Right cardiac atrium (tissue), 5 donors: ENCODE measurements at places on chromosomes 12 and 14. TPM values are rescaled to one million over a fixed set of nuclear protein-coding genes. Genes with fewer than 3 reads are reported as not detected.

KRT4 gene
- total RNA-seq = not detected

DNA sequence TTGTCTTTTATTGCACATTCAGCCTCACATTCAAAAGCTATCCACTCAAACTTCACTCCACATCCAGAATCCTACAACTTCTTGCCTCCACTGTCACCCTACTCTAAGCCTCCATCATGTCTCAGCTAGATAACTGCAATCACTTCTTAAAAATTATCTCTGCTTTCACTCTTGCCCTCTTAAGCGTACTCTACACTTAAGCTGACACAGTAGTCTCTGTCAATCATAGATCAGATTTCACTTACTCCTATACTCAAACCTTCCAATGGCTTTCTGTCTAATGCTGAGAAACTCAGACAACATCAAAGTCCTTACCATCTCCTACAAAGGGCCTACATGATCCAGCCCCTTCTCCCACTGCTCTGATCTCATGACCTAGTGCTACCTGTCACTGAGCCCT is 304.1 kb downstream of the ITPR2 start:
- DNase-seq = no peak

GYS2 gene
- total RNA-seq = not detected

GRCh38 chr12:46517579-46517962 is 145.0 kb upstream of the SLC38A2 start:
- no peak for DNase-seq

GRCh38 chr14:74945852-74946658 is 9.3 kb downstream of the PGF start:
- DNase-seq = peak; percentile 91

- DNase-seq = no peak
Observed at GRCh38 chr12:3172124-3173007, 95.2 kb downstream of the TSPAN9 start.

DNA sequence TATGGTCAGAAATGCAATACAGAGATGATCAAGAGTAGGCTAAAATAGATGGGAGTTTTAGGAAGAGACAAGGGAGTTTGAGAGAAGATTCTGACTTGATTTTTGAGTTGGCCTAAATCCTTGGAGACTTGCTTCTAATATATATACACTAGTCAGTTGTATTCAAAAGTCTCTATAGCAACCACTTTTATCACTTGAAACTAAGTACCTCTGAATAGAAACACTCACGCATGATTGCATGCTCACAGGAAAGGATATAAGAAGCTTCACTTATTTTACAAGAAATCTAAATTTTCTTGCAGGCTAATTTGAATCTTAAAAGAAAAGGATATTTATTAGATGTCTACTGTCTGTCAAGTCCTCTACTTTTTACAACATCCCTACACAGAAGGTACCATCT is 316.8 kb downstream of the SNAPC1 start:
- DNase-seq = no peak

- DNase-seq = no peak
Observed at GRCh38 chr14:59126714-59127436, 61.6 kb upstream of the DAAM1 start.

- DNase-seq = no peak
Observed at GRCh38 chr12:113314121-113314529, 20.8 kb downstream of the SLC8B1 start.

VASH1 gene
- 36.3 TPM for total RNA-seq

GRCh38 chr14:37251775-37252174 is 54.0 kb downstream of the MIPOL1 start:
- no peak for DNase-seq

- no peak for DNase-seq
Observed at GRCh38 chr12:105681341-105681740, 350.9 kb downstream of the C12orf75 start.

SLCO1B1 gene
- total RNA-seq = not detected

DNA sequence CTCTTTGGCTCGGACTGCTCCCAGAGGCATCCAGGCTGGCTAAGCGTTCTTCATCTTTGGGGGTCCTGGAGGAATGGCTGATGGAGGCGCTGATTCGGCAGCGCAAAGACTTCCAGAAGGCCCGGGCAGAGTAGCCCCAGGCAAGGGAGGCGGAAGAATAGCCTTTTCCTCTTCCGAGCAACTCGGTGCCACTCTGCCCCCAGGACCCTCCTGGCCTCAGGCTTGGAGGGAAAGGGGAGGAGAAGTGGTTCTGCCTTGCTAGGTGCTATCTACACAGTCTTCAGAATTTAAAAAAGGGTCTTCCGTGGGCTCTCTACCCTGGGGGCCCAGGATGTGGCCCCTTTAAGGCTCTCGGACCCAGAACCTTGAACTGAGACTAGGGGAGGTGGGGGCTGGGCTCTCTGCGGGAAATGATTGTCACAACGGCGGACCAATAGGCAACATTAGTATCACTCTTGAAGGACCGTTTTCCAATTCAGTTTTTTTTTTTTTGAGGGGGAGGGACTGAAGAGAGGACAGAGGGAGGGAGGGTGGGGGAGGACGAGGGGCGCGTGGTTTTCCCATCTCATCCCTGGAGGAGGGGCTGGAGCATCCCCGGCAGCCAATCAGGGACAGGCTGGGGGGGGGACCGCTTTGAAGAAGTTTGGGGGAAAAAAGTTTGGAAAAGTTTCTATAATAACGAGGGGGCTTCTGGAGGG is at the start of gene NFATC4:
Gene NFATC4, plus strand, starts transcription at position 671 of the 698 bp plus-strand sequence. CDS start 157 bp downstream, outside the sequence.
- peak; percentile 92 for DNase-seq

- no peak for DNase-seq
Observed at GRCh38 chr12:65232476-65233077, 45.9 kb upstream of the MSRB3 start.

DNA sequence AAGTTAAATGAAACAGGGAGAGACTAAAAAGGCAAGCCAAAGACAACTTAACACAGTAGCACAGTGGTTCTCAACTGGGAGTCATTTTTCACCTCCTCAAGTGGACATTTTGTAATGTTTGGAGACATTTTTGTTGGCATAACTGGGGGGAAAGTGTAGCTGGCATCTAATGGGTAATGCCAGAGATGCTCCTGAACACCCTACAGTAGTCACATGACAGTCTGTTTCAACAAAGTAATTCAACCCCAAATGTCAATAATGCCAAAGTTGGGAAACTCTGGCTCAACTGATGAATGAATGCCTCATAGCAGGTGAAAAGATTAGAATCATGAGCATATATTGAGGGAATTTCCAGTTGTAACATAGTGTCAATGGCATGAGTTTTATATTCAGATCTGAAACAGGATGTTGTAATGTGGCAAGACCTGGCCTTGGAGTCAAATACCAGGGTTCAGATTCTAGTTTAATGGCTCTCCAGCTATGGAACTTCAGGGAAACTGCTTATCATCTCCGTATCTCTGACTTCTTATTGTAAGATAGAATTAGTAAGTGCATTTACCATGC is 2.4 kb upstream of the OR4K5 start:
- DNase-seq = no peak

DNA sequence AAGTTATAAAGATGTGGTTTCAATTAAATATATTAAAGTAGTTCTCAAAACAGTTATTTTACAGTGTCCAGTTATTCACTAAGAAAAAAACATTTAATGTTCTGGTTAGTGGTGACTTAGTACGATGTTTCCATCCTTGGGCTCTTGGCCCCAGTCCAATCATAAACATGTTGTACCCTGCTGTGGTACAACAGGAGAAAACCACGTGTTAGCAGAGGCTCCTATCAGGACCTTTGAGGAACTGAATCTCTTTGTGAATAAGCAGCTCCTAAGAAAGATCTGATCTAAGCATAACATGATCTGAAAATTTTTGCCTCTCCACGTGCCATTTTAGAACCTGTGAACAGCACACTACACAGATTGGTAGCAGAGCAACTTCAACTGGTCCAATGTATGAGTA is 234.0 kb downstream of the SYT1 start:
- DNase-seq = no peak

DNA sequence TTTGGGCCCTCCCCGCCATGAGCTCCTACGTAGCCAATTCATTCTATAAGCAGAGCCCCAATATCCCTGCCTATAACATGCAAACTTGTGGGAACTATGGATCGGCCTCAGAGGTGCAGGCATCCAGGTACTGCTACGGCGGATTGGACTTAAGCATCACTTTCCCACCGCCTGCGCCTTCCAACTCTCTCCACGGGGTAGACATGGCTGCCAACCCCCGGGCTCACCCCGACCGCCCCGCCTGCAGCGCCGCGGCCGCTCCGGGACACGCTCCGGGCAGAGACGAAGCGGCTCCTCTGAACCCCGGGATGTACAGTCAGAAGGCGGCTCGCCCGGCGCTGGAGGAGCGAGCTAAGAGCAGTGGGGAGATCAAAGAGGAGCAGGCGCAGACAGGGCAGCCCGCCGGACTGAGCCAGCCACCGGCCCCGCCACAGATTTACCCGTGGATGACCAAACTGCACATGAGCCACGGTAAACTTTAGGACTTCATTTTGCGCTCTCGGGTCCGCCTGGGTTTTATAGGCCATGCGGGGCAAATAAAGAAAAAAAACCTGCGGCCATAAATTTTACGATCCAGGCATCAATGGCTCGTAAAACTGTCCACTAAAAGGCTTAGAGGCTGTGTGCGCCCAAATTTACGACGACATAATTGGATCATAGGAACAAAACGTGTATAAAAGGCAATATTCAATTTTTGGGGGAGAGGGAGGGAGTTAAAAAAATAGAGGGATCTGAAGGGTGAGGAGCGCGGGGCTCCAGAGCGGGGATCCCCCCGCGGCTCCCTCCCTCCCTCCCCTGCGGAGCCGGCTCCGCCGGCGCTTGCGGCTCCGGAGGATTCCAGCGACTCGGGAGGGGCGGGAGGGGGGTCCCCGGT is 493 bp downstream of the HOXC5 start:
- DNase-seq = no peak

DNA sequence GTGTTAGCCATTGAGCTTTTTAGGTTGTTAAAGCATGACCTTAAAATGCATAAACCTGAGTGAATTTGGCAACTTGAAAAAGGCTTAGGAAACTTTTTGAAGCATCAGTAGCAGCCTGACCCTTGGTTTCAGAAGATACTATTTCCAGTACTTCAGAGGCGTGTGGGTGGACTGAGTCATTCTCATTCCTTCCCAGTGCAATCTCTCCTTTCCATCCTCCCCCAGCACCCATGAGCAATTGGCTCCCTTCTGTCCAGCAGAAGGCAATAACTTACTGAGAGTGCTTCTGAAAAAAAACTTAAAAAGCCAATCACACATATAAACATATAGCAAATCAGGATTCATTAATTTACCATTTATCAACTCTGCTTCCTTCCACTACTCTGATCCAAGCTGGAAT is 299.3 kb upstream of the STXBP6 start:
- no peak for DNase-seq

P3H3 gene
- total RNA-seq = 22.5 TPM

GRCh38 chr14:73026243-73026844 is 562 bp downstream of the ZFYVE1 start:
- DNase-seq = no peak

KLRC2 gene
- not detected for total RNA-seq

GRCh38 chr14:92316937-92317336 is 6.0 kb upstream of the SLC24A4 start:
- no peak for DNase-seq

DNA sequence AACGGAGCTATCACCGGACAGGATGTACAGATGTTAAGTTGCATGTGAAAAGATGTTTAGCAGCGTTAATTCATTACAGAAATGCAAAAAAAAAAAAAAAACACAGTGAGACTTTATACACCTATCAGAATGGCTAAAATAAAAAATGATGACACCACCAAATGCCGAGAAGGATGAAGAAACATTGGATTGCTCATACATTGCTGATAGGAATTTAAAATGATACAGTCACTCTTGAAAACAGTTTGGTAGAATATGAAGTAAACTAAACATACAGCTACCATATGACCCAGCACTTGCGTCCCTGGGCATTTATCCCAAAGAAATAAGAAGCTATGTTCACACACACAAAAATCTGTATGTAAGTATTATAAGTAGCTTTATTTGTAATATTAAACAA is 574.1 kb downstream of the SLC16A7 start:
- no peak for DNase-seq
